ENCODE measurements at places on chromosomes 3 and 15.

DNA sequence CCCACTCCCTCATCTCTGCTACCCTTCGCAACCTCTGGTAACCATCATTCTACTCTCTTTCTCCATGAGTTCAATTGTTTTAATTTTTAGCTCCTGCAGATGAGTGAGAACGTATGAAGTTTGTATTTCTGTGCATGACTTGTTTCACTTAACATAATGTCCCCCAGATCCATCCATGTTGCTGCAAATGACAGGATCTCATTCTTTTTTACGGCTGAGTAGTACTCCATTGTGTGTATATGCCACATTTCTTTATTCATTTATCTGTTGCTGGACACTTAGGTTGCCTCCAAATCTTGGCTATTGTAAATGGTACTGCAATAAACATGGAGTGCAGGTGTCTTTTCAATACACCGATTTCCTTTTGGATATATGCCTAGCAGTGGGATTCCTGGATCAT lies 12.1 kb downstream of the GALK2 start:
- no peak for DNase-seq

- no peak for DNase-seq
These were observed 225.1 kb upstream of the NDN start for GRCh38 chr15:23912191-23912590.

GRCh38 chr3:66803721-66804695 lies 194.1 kb upstream of the KBTBD8 start:
- DNase-seq = no peak

GRCh38 chr3:71328926-71329325 lies 254.6 kb downstream of the FOXP1 start:
- DNase-seq = no peak

DNA sequence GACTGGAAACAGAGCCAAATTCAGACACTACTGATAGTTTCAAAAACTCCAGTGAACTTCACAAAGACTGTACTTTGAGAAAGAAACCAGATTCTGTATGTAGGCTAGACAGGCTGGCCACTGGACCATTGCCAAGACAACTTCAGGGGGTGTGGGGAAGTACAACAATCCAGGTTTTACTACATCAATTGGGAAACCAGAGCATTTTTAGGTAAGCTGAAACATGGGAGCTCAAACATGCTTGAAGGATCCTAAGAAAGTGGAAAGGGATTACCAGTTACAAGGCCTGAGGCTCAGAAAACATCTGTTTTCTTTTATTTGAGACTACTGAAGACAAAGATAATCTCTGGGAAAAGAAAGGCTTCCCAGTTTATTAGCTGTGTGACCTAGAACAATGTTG lies 26.9 kb upstream of the ZNF280D start:
- DNase-seq = no peak

- DNase-seq = no peak
These were observed 26.1 kb downstream of the MORC1 start for GRCh38 chr3:109091846-109092245.

DNA sequence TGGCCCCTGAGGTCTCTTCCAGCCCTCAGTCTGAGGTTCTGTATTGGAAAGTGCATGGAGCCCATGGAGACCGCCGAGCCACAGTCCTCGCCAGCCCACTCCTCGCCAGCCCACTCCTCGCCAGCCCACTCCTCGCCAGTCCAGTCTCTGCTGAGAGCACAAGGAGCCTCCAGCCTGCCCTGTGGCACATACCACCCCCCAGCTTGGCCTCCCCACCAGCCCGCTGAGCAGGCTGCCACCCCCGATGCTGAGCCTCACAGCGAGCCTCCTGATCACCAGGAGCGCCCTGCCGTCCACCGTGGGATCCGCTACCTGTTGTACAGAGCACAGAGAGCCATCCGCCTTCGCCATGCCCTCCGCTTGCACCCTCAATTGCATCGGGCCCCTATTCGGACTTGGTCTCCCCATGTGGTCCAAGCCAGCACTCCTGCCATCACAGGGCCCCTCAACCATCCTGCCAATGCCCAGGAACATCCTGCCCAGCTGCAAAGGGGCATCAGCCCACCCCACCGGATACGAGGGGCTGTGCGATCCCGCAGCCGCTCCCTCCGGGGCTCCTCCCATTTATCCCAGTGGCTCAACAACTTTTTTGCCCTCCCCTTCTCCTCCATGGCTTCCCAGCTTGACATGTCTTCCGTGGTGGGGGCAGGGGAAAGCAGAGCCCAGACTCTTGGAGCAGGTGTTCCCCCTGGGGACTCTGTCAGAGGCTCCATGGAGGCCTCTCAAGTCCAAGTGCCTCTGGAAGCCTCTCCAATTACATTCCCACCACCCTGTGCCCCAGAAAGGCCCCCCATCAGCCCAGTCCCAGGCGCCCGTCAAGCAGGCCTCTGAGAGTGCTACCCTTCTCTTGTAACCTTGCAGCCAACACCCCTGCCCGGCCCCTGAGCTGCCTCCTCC lies 40.9 kb downstream of the PML start:
- DNase-seq = no peak

DNA sequence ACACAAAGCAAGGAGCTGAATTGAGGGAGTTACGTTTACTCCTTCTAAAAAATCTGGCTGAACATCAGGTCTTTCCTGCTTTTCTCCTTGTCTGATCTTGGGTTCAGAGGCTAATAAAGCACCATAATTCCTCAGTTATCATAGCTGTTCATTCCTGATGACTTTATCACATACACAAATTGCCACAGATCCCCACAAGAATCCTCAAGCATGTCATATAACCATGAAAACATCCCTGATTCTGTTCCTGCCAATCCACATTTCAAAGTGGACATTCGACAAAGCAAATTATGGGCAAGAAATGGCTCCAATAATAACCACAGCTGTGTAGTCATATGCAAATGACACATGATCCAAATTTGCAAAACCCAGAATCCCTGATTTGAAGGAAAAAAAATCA lies 321.3 kb downstream of the MEX3B start:
- no peak for DNase-seq

GRCh38 chr3:174102274-174102673 lies 704.7 kb downstream of the NLGN1 start:
- no peak for DNase-seq

- DNase-seq = no peak
These were observed 65.3 kb upstream of the ZNF280D start for GRCh38 chr15:56798639-56799038.

- DNase-seq = no peak
These were observed 122.6 kb downstream of the SATB1 start for GRCh38 chr3:18302517-18302916.

DNA sequence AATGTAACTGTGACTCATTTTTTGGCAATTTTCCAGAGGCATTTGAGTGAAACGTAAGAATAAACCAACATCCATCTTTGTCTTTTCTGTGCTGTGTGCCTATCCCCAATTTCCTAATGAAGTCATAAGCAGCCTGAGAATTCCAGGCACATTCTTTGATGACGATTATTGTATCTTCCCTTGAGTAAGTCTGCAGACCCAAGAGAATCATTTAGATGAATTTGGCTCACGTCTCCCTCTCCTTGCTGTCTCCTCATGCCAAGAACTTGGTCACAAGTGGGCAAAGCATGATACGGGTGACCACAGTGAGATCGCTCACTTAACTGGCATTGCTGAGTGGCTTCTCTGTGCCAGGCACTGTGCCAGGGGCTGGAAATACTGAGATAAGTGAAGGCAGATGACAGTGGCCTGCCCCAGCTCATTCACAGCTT lies 384.5 kb upstream of the IL12A start:
- no peak for DNase-seq

- no peak for DNase-seq
These were observed 55.8 kb downstream of the ADCY5 start for GRCh38 chr3:123392871-123393620.

GRCh38 chr3:101902041-101902440 lies 52.7 kb downstream of the NFKBIZ start:
- no peak for DNase-seq

DNA sequence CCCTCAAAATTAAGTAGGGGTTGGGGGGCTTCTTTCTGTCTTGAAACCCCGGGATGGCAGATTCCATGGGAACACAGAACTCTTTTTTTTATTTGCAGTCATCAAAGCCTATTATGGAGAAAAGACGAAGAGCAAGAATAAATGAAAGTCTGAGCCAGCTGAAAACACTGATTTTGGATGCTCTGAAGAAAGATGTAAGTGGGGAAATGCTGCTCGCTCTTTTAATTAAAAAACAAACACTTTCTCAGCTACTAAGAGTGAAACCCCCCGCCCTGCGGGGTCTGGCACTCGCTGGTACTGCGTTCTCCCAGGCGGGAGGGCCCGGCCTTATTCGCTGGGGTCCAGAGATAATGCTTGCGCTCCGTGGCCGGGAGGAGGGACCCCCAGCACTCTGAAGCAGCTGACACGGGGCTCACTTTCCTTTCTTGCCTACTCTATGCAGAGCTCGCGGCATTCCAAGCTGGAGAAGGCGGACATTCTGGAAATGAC lies 615 bp downstream of the HES1 start:
- DNase-seq = no peak

DNA sequence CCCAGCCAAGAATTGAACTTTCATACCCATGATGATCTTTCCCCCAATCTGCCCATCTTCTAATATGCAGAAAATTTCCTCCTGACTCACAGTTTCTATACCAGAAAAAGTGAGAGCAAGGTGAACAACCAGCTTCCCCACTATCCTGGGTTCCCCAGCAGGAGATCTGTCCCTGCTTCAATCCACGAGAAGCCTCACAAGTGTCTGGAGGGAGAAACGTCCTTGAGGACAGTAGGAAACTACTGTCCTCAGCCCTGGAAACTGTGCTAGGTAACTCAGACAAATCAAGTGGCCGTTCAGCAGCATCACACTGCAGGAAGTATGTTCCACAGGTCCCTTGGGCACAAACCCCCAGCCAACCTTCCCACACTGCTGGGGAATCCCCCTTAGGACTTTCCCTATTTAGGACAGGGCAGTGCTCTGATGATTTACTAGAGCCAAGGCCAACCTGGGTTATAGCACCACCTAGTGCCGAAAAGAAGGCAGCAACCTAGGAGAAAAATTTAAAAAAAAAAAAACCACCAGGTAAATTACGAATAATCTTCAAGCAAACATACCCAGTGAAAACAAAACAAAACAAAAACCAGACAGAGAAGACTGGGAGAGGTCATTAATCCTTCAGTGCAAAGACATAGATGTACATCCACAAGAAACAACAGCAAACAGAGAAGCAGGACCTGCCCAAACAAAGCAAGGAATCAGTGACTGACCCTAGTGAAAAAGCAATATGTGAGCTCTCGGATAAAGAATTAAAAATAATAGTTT lies 36.0 kb downstream of the MORC1 start:
- DNase-seq = peak; percentile 4

DNA sequence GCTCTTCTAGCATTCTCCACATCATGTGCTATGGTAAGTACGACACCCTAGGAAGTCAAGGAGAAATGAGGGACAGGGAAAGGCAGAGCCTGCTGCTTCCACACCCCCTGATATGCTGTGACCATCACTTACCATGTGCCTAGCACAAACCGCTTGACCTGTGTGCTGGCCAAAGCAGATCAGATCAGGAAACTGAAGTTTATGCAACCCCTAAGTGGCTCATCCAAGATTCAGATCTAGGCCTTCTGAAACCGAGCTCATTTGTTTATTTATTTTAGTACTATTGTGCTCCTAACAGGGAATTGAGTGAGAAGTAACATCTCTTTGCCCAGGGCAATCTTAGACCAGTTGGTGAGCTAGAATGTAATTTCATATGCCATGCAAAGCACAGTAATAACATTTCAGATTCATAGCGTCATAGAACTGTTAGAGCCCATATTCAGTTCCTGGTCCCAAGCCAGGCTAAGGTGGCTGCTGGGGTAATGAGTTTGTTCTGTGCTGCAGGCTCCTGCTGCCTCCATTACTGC lies at the start of gene RTP2:
RTP2 (minus strand) TSS at position 51 of the 527 bp plus-strand sequence. CDS start 429 bp downstream, outside the sequence.
- DNase-seq = no peak

- no peak for DNase-seq
These were observed 344.9 kb upstream of the SLCO3A1 start for GRCh38 chr15:91508633-91509032.

DNA sequence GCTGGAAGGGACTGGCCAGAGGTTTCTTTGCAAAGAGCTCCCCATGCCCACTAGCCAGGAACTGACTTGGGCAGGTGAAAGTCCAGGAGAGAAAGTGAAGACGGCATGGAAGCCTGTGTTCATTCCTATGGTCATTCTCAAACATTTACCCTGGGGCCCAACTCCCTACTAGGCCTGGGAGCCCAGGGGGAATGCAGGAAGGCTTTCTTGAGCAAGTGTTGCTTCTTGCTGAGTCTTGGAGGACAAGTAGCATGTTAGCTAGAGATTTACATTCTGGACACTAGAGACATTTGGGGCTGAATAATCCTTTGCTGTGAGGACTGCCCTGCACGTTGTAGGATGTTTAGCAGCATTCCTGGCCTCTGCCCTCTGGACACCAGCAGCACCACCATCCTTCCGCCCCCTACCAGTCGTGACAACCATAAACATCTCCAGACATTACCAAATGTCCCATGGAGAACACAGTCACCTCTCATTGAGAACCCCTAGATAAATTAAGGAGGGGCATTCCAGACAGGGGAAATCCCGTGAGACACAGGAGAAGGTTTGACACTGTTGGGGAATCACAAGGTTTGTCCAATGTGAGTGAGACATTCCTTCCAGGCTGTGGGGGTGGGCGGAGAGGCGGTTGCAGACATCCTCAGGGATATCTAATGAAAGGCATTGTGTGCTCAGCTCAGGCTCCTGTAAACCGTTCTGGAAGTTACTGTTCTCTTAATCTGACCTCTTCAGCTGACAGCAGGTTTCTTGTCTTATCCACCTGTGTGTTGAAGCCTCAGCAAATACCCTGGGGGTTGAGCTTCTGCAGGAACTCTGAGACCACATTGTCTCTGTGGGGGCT lies 236.2 kb downstream of the TLE3 start:
- DNase-seq = no peak

DNA sequence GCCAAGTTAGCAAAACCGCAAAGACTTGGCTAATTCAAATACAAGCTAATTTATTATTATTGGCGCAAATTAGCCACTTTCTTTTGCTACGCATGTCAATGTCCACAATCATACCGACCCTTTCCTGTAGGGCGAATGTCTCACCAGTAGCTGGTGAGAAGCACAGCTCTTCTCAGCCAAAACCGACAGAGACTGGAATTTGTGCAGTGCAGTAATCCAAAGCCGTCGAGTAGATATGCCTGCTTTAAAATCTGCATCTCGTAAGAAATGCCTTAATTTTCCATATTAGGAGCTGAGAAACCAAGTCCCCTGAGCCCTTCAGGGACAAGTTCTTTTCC lies 614 bp upstream of the MINDY2 start:
- no peak for DNase-seq

GRCh38 chr3:149575961-149576564 lies 81.8 kb downstream of the WWTR1 start:
- DNase-seq = no peak

- no peak for DNase-seq
These were observed 53.7 kb upstream of the INO80 start for GRCh38 chr15:41169781-41170180.

DNA sequence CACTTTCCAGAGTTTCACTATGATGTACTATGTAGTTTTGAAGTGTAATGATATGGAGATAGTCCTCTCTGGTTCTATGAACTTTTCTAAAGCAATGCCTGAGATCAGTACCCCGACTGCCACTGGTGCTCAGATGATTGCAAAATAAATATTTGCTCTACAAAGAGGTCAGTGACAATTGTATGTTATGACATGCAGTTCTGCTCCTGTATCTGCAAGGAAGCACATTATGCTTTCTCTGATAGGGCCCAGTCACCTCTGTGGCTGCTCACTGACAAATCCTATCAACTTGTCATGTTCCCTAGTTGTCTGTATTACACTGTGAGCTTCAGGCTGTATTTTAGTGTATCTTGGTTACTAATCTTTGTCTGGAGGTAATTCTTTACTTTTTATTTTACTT lies 362.6 kb downstream of the ROBO1 start:
- DNase-seq = no peak

GRCh38 chr3:134941820-134942219 lies 146.8 kb downstream of the EPHB1 start:
- no peak for DNase-seq

Measured in stimulated activated CD4-positive, alpha-beta T cell treated with anti-CD3 and anti-CD28 coated beads, Interleukin-4, amount 100 ng/mL, for 1 hour (primary cell).